ENCODE measurements at places on chromosomes 7 and 10.

- DNase-seq, result no peak
Measured at GRCh38 chr10:52598936-52599335, 173.6 kb downstream of the MBL2 start.

DNA sequence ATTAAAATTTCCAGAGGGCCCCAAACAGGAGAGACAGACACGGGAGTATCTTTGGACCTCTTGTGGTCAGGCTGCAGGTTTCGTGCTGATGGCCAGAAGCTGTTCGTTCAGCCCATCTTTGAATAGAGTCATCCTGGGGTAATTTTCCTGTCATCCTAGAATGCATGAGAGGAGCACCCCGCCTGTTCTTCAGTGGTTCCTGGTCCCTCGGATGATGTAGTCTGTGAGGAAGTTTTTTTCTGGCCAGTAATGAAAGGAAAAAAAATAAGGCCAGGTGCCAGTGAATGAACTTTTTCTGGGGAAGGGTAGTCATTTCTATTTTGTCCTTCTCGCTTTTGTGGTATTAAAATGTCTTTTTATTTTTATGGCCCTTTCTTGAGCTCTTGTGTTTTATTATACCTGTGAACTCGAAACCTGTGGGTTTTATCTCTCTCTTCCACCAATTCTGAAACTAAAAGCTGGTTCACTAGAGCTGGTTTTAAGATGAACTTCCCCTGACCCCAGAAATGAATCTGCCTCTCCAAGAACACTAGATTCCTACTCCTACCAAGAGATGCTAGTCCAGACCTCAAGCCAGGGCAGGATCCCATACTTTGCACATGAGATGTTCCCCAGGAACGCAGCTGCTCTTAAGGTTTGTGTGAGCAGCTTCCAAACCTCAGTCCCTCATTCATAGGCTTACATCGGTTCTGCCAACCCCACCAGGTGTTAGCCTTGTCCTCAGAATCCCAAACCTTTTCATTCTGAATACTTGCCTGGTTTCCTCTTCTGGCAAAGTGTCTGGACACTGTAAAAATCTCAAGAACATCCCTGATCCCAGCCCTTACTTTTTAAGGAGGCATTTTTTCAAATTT lies 15.4 kb upstream of the MEST start:
- no peak for DNase-seq

DNA sequence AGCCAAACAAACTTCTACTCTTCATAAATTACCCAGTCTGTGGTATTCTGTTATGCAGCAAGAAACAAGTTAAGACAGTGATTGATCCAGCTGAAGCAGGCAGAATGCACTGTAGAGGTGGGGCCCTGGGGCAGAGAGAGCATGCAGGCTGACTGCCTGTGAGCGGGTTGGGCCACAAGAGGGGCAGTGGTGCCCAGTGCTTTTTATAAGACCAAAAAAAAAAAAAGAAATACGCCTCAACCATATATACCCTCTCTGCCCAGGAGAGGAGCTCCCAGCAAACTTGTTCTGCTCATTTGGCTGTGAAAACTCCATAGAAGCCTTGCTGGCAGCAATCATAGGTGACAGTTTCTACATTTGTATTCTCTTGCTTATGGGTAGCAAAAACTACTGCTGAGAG lies 104.7 kb downstream of the SORBS1 start:
- no peak for DNase-seq

GRCh38 chr10:100019787-100020141 lies 10.0 kb upstream of the DNMBP start:
- DNase-seq, result no peak

DNA sequence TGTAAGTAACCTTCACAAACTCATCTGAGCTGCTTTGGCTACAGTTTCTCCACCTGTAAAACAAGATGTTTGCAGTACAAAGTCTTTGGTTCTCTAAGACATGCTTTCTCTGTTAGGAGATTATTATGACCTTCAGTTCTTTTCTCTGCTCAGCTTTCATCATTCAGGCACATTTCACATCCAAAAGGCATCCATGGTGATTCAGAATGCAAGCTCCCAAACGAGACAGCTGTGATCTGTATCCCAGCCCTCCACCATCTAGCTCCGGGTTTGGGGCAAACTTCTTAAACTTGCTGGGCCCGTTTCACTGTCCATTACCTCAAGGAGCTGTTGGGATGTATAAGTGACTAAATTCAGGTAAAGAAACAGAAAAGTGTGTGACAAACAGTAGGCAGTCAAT lies 95.8 kb upstream of the COL1A2 start:
- no peak for DNase-seq

- DNase-seq, result no peak
Measured at GRCh38 chr10:61628875-61629513, 33.7 kb upstream of the CABCOCO1 start.

DNA sequence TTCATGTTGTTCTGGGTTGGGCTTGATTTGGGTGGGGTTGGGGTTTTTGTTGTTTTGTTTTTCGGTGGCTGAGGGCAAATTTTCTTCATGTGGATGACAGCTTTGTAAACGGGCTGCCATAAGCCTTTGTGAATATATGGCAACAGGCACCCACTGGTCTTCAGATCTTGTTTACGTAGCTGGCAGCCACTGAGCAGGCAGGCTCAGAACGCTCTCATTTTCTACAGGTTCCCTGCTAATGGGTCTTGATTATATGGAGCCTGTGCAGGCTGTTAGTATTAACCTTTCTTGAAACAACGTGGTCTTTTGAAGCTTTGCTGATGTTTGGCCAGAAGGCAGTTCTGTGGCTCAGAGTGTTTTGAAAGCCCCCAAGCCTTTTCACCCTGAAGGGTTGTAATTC lies 199.7 kb downstream of the TNS3 start:
- no peak for DNase-seq

DNA sequence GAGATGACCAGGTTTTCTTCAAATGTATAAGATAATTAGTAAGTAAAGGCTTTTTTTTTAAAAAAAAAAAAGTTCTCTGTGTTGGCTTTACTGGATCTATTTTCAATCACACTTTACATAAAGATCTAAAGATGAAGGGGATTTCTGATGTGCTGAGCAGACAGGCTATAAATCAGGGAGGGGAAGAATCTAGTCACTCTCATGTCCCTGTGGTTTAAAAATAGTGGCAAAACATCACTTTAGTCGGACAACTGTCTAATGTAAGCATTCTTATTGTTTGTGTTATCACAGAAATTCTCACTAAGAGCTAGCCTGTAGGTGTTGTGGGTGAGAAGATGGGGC lies 132.7 kb downstream of the ICA1 start:
- DNase-seq, result no peak

DNA sequence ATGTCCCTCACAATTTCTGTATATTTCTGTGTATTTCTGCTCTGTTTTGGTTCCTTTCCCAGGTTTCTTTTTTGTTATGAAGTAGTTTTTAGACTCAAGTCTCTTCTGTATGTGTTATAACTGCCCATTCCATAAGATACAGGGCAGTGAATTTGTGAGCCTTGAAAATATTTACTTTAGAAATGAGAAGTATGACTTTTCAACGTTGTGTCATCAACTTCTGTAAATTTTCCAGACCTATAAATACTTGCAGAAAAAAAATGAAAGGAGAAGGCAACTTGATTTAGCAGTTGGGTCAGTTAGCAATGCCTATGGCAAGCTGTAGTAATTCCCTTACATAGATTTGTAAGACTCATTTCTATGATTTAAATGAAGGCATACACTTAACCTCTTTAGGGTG lies 11.5 kb downstream of the EGFR start:
- DNase-seq, result no peak

DNA sequence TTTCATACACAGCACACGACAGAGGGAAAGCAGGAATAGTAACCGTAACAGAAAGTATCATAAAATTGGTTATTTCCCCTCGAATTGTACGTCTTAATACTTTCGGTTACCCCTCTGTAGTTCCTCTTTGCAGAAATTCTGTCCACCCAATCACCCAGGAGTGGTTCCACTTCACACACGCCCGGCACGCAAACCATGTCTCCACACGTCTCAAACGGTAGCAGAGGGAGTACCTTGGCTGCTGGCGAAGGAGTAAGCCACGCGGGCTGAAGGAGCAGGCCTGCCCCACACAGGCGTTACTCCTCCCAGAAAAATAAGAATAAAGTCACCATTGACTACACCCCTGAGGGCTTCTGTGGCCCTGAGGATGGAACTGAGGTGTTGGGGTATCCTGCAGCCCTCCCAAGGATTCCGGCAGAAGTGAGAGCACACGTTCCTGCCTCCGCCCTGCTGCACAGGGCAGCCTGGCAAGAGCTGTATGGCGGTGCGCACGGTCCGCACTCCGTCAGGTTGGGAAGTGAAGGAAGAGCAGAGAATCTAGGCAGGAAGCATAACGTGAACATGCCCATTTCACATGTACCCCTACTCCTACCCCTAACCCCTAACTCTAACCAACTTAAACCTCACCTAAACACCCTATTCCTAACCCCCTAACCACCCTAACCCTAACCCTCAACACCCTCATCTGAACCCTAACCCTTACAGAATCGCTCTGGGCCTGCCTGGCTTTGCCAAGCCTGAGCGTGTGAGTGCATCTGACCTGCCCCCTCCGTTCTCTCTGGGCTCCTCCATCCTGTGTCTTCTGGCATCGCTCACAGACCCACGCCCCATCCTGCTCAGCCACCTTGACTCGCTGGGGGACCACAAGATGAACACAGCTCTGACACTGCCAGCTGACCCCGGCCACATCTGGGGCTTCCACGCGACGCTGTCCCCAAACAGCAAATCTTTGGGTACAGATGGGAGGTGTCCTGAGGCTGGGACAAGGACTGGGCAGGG lies 18.2 kb downstream of the GPR146 start:
- no peak for DNase-seq

- DNase-seq, result no peak
Measured at GRCh38 chr10:84907461-84908009, 579.1 kb downstream of the CCSER2 start.

DNA sequence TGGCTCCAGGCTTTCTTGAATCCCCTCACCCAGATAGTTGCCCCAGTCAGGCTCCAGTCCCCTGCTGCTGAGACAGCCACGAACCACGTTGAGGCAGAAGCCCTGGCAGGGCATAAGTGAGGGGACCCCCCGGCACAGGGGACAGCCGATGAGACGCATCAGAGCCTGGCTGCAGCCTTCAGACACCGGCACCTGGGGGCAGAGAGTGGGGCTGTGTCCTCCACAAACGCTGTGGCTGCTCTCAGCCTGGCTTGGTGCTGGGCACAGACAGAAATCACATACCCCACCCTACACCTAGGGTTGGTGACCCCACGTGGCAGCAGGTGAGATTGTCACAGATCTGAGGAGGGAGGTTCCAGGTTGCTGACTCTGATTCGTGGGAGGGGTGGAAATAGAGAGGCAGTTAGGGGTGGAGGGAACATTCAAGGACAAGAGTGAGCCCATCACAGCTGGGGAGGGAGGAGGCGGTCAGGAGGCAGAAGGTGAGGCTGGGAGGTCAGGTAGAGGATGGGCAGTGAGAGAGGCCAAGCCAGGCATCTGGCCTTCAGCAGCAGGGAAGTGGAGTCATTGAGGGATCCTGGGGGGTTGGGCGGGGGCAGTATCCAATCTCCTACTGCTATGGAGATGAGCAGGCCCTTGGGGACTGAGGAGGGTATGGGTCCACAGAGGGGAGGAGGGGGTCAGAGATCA lies 3.2 kb downstream of the GPC2 start:
- no peak for DNase-seq

DNA sequence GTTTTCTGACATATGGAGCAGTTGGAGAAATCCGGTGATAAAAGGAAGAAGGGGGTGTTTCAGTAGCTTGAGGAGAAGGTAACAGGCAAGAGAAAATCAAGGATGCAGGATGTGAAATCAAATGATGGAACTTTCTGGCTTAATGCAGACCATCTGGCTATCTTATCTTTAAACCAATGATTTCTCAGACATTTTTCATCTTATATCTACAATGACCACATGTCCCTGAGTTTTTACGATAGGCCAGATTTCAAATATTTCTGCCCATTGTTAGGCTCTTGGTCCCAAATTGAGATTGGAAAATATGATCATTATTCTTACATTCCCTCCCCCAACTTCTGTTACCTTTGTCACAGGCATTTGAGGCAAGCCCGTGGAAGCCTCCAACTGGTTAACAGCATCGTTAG lies 486.8 kb downstream of the SUGCT start:
- DNase-seq, result no peak

GRCh38 chr10:43647576-43647975 lies 1.1 kb downstream of the ZNF32 start:
- no peak for DNase-seq

DNA sequence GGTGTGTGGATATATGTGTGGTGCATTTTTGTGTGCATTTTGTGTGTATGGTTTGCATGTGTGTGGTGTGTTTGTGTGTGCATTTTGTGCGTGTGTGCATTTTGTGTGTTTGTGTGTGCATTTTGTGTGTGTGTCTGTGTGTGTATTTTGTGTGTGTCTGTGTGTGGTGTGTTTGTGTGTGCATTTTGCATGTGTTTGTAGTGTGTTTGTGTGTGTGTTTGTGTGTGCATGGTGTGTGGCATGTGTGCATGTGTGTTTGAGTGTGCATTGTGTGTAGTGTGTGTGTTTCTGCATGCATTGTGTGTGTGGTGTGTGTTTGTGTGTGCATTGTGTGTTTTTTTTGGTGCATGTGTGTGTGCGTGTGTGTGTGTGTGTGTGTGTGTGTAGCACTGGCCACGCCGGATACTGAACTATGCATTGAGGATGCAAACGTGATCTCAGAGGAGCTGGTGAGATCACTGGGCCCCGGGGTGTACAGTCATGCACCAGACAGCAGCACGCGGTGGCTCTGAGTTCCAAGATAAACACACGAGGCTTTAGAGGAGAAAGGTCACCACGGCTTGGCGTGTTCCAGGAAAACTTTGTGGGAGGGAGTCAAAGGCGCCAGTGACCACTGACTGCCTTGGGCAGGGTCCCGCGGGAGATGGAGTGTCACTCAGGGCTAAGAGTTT lies 106.6 kb upstream of the SHH start:
- no peak for DNase-seq

GRCh38 chr7:45686441-45687184 lies 112.4 kb downstream of the ADCY1 start:
- DNase-seq, result no peak

DNA sequence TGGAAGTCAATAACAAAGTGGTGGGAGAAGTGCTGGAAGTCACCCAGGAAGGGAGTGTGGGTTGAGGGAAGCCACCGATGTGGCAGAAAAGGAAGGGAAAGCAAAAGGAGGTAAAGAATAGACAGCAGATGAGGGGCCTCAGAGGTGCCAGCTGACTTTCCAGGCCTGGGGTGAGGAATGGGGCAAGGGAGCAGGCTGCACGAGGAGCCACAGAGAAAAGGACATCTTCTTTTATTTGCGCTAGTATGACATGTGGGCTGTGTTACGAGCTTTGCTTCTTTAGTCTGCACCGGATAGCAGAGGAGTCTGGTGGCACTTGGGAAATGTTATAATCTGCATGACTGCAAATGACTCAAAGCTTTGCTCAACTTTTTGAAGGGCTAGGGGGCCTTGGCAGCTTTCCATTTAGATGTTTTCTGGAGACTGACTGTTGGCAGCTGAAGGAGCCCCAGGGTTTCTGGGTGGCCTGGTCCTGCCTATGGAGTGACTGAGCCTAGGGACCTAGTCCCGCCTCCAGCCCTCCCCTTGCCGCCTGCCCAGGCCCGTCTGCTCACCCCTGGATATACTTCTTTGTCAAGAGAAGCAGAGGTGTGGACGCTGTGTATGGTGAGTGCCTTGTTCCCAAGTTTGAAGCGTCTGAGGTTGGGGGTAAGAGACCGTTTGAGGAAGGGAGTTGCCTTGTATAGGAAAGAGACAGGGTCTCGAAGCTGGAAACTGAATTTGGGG lies 5.1 kb downstream of the PRXL2A start:
- DNase-seq, result no peak

- DNase-seq, result no peak
Measured at GRCh38 chr7:65953001-65953720, 28.9 kb downstream of the GUSB start.

- DNase-seq, result no peak
Measured at GRCh38 chr7:71854546-71855397, 557.4 kb downstream of the CALN1 start.

- DNase-seq, result no peak
Measured at GRCh38 chr10:1213252-1214070, 157.3 kb downstream of the WDR37 start.

GRCh38 chr7:75813781-75814236 lies at the start of gene CCL24:
CCL24 (minus strand) TSS chr7:75813806; CDS start chr7:75813715, 91 bp downstream.
- no peak for DNase-seq
